ENCODE measurements at places on chromosomes 13 and 19. TPM values are rescaled to one million over a fixed set of nuclear protein-coding genes. Genes with fewer than 3 reads are reported as not detected.

DNA sequence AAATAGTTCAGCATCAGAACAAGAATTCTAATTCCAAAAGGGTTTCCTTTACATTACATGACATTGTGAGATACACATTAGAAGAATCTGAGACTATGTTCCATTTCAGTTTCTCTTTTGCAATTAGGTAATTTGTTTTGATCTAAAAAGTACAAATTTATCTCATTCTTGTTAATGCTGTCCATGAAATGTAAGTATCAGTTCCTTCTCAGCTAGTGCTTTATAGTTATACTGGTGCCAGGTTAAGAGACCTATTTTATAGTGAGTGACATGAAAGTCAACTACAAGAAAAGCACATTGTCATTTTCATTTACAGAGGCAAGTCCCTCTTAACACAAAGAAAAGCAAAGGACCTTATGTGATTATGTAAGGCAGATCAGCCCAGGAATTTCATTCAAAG lies 43.9 kb downstream of the RCBTB2 start:
- DNase-seq = no peak

Gene KIR2DL4
- polyA plus RNA-seq = 0.16 TPM

GRCh38 chr19:19405971-19406877 lies 749 bp downstream of the GATAD2A start:
- no peak for DNase-seq

Gene CADM4
- polyA plus RNA-seq = 6.5 TPM

DNA sequence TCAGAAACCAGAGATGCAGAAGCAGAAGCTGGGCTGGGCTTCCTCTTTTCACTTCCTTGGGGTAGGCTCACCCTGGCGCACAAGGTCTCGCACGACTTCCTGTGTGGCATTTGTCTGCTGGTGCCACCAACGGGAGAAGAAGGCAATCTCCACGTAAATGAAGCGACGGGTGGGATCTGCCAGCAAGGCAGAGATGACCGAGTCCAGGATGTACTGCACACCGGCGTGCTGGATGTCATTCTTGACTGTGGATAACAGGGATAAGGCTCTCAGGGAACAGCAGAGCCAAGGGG lies 1.3 kb downstream of the MAN2B1 start:
- no peak for DNase-seq

- no peak for DNase-seq
Observed at GRCh38 chr13:105144936-105145335, 1390.5 kb downstream of the EFNB2 start.

- no peak for DNase-seq
Observed at GRCh38 chr13:53092931-53093330, 64.3 kb downstream of the OLFM4 start.

DNA sequence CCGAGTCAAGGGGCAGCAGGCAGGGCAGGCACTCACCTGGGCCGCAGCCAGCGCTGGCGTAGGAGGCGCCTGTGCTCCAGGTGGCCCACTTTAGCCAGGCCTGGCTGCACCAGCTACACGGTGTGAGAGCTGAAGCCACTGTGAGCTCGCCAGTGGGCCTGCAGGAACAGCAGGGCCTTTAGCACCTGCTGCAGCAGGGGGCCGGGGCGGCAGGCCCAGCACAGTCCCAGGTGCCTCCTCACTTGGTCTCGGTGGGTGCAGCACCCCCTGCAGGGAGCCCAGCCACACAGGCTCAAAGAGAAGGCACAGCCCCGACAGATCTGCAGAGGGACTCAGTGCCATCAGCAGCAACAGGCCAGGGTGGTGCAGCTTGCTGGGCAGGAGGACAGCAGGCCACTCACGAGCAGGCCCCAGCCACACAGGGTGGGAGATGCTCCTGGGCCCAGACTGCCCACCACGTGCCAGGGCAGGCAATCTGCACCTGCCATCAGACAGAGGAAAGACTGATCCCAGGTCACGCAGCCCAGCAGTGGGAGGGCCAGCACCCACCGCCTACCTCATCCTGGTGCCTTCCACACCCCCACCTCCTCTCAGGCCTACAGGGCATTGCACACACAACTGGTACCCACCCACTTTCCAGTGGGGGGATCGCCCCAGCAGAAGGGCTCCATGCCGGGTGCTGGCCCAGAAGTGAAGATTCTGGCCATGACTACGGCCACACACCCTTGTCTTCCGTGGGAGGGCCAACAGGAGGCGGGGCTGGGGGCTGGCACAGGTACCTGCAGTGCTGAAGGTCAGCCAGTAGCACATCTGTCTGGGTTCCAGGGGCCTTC lies 15.8 kb downstream of the ARHGAP33 start:
- no peak for DNase-seq

Gene C19orf85
- not detected for polyA plus RNA-seq

DNA sequence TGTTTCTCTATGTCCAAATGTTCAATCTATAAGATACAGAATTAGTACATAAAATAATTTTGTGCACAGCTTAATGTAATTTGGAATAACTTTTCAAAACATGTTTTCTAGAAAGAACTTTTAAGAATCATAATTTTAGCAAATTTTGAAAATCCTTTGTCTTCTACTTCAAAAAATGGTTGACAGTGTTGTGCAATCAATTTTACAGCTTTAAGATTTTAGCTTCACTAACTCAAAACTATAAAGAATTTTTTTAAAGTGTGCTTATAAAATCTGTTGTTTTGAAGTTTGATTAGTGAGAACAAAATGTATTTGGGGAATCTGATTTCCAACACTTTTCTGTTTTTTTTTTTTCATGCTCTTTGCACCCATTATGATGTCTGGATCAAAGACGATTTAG lies 12.7 kb upstream of the SPACA6 start:
- no peak for DNase-seq

Gene ZNF878
- 0.23 TPM for polyA plus RNA-seq

DNA sequence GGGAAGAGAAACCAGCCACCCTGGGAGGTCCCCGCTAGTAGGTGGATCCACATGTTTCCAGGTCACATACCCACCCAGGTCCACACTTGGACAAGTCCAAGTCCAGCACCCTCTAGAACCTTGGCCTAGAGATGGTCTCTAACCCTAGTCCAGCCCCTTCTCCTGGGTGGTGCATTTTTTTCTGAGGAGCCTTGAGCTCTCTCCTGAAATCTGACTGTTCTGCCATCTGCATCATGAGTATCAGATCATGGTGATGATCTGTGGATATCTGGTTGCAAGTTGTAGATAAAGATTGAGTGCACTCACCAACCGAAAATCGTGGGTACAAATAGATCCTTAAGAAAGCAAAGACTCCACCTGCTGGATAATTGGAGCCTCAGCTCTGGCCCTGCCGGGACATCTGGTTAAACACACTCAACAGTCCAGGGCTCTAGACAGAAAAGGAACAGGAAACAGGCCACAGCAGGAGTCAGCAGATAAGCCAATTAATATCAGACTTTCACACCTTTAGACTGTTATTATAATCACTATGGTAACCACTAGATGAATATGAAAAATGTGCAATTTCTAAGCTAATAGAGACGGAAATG lies 41.1 kb downstream of the GPR12 start:
- no peak for DNase-seq

Gene MED16
- 64.4 TPM for polyA plus RNA-seq

Gene TCF3
- polyA plus RNA-seq = 81.2 TPM

Measured in thymus (tissue), 14 donors.